Motor neuron (in vitro differentiated cells): ENCODE measurements at places on chromosomes 2 and 18.

DNA sequence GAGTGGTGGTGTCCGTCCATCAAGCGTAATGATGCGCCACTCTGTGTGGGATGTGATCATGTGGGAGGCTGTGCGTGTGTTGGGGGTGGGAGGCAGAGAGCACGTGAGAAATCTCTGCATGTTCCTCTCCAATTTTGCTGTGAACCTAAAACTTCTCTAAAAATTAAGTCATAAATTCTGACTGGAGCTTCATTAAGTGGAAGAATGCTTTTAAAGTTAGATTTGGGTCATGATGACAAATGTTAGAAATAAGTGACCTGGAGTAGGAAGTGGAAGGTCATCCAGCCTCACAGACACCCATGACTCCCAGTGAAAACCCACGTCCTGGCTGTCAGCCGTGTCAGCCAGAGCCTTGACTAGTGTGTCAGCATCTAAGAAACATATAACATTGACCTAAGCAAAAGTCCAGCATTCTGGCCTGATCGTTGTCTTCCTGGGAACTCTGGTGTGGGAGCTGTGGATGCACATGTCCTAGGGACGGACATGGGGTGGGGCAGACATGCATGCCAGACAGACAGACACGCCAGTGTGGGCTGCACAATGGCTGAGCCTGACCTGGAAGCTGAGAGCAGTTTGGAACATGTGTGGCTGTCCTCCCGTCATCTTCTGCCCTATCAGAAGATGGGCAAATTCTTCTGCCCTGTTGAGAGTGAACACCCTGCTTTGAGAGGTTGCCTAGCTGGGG is 245.6 kb downstream of the FAM210A start:
- ATAC-seq, result no peak

- no peak for ATAC-seq
These were observed 174.8 kb downstream of the TWIST2 start for GRCh38 chr2:239022437-239023260.

DNA sequence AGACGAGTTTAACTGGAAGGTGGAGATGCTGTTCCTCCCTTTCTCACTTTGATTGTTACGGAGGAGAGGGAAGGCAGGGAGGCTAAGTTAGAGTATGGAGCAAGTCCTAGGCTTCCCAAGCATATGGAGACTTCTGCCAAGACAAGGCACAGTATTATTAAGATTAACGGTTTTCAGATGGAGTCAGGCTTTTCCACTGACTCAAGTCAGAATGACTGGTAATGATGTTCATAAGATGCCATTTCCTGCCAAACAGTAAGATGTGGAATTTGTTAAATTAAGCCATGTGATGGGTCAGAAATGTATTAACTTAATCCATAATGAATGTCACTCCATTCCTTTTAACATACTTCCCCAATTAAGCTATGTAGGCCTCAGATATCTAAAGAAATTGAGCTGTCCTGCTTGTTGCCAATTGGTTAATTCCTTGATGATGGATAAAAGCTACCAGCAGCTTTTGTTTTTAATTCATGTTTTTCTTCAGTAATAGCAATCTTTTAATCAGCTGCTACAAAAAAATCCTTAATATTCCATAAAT is 383.7 kb downstream of the ZNF521 start:
- no peak for ATAC-seq

- ATAC-seq, result no peak
These were observed 46.5 kb upstream of the NR4A2 start for GRCh38 chr2:156379071-156379470.
